Stimulated activated CD4-positive, alpha-beta T cell treated with anti-CD3 and anti-CD28 coated beads, TNF-alpha, amount 100 ng/mL, for 48 hours (primary cell): ENCODE measurements at places on chromosomes 6 and 20.

DNA sequence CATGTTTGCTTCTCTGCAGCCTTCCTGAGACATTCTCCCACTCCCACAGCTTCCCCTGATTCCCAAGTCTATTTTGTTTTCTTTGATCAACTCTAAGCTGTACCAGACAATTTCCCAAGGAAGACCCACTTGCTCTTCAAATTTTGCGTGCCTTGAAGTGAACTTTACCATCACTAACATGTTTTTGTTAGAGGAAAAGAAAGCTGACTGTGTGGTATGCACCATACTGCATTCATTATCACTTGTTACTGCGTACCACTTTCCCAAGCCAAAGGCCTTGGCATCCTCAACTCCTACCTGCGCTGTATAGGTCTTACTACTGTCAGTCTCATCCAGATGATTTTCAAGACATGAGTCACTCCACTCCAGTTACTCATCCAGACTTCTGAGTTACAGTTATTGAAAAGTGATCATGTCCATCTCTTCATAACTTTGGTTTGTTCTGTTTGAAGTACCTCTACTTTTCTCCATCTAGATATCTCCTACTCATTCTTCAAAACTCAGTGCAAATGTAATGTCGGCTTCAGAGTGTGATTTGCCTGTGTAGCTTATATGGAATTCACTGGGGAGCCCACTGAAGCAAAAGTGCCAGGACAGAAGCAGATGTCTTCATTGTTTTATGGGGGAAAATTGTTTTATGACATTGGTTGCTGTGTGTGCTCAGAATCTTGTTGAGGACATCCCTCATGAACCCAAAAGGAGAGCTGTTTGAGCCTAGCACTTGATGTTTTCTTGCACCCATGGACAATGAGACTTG lies 5.2 kb downstream of the RPS12 start:
- DNase-seq: no peak

- no peak for DNase-seq
Observed at GRCh38 chr6:98687752-98688151, 146.6 kb upstream of the POU3F2 start.

GRCh38 chr20:51195419-51195901 lies 172.6 kb upstream of the KCNG1 start:
- DNase-seq: no peak

DNA sequence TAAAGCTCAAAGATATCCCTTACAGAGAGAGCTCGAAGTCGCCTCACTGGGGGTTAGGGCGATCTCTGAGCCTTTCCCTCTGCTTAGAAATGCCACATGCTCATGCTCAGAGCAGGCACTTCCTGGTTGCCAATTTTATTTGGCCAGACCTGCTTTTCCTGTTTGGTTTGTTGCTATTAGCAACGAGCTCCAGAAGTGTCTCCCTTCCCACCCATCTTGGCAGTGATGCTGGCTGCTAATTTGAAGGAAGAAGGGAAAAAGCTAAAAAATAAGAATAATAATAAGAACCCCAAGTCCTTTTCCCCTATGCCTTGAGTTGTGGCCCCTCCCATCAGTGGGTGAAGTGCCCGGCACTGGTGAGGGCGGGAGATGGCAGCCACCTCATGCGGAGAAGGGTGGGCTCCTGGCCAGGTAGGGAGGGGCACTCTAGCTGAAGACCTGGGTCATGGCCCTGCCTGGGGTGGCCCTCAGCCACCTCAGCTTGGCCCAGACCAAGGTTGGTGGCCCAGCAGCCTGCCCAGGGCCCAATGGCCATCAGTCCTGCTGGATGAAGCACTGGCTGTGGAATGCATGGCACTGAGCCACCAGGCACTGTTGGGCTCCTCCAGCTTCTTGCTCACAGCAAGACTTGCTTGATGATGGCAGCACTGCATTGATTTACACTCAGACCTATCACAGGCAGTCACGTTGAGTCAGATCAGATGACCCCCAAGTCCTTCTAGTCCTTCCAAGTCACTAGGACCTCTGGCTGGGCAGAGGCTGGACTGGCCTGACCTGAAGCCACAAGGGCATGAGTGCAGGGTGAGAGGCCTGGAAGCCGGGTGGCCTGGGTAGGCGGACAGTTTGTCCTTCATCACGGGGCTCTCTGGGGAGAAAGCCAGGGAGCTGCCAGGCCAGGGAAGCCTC lies 79.0 kb downstream of the SYNJ2 start:
- DNase-seq: no peak
